ENCODE measurements at places on chromosomes 3 and 15.
A peak's percentile ranks its signal among the peaks of the same experiment; 100 is the strongest.

DNA sequence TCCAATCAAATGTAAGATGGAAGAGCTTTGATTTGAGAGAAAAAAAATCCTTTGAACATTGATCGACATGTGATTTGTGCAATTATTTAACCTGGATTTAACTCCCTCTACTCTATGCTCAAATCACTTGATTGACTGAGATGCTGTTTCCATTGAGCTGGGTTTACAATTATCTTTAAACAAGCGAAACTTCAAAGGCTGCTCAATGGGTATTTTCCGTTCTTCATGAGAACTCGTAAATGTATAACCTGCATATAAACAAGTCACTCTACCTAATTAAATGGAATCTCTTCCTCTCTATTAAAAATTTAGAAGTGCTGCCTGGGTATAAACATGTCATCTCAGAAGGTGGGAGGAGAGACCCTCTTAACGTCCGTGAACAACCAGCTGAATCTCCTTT is 71.9 kb downstream of the ANXA2 start:
- DNase-seq: no peak

GRCh38 chr3:19885468-19885867 is 48.5 kb downstream of the EFHB start:
- peak; percentile 83 for DNase-seq

DNA sequence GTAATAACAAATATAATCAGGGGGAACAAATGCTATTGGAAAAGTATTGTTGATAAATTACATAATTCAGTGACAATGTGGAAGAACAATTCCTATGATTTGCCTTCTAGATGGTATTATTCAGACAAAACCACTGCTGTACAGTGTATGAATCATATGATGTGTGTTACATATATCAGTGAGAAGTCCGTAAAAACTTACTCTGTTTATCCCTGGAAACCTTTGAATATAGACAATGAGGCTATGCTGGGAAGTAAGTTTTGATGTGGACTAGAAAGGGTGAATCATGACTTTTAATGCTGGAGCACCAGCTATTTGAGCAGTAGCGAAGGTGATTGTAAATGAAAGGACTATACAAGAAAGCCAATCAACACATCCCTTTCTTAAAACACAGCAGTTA is 17.9 kb downstream of the C3orf38 start:
- DNase-seq: no peak

- no peak for DNase-seq
These were observed 53.1 kb upstream of the ADAMTS17 start for GRCh38 chr15:100394736-100395440.

DNA sequence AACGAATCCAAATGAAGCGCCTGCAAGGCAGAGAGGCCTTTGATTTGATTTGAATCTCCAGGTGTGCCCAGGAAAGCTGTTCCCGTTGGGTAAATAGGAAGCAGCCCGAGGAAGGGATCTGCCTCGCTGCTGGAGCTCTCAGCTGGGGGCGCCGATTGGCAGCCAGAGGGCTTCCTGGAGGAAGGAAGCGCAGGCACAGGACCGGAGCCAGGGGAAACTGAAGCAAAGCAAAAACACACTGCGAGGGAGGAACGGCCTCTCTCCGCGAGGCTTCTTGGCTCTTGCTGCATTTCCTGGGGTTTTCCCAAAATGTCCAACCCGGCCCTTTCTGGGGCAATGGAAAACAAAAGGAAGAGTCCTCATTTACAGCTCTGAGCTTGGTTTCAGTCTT is 80.3 kb downstream of the TMEM266 start:
- peak; percentile 21 for DNase-seq

DNA sequence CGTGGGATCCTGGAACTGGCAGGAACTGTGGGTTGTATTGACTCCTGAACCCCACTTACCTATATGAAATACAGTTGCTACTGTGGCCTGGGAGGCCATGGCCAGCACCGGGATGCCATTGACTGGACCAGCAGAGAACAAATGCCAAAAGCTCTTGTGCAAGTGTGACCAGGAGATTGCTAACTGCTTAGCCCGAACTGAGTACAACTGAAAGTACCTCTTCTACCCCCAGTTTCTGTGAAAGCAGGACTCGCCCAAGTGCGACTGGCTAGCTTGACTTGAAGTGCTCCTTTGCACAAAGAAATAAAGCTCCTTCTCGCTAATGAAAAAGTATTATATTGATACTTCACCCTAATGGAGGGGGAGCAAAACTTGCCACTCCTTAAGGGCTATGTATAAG is 101.3 kb upstream of the ATP11B start:
- DNase-seq: no peak

GRCh38 chr15:31306426-31307269 is 20.0 kb upstream of the KLF13 start:
- peak; percentile 98 for DNase-seq

- DNase-seq: no peak
These were observed 250.3 kb downstream of the ULK4 start for GRCh38 chr3:41711651-41712050.

DNA sequence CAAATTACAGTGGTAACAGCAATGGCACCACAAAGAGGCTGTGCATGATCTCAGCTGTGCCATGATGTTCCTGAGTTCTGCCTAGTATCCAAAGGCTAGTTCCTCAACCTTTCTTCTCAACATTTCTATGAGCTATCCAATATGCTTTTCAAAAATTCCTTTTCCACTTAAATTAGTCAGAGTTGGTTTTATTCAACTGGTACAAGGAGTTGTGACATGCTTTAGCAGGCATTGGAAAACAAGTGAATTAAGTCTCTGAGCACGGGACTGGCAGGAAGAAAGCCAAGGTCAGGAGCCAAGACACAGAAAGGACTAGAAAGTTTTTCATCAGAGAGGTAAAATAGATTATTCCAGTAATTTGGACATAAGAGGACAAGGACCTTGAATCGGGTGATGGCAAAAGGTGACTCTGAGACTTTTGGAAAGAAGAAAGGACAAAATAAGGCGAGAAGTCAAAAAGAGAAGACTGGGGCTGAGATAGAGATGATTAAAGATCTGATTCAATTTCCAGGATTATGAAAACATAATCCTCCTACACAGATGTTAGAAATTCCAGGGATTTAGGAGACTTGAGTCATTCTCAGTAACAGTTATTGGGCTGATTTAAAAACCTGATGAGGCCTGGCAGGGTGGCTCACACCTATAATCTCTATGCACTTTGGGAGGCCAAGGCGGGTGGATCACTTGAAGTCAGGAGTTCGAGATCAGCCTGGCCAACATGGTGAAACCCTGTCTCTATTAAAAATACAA is 36.1 kb downstream of the PBRM1 start:
- no peak for DNase-seq

GRCh38 chr15:64732156-64732860 is 43.1 kb downstream of the RBPMS2 start:
- no peak for DNase-seq

- no peak for DNase-seq
These were observed 67.5 kb upstream of the AKAP13 start for GRCh38 chr15:85312929-85313331.

GRCh38 chr3:100419406-100419805 is 18.1 kb downstream of the LNP1 start:
- DNase-seq: no peak

- DNase-seq: no peak
These were observed 14.2 kb downstream of the KIF7 start for GRCh38 chr15:89641053-89641452.

- DNase-seq: peak; percentile 93
These were observed at the start of gene SH3GL3 for GRCh38 chr15:83446904-83447709. SH3GL3 (plus strand) TSS chr15:83447341; CDS start chr15:83447534, 193 bp downstream.

DNA sequence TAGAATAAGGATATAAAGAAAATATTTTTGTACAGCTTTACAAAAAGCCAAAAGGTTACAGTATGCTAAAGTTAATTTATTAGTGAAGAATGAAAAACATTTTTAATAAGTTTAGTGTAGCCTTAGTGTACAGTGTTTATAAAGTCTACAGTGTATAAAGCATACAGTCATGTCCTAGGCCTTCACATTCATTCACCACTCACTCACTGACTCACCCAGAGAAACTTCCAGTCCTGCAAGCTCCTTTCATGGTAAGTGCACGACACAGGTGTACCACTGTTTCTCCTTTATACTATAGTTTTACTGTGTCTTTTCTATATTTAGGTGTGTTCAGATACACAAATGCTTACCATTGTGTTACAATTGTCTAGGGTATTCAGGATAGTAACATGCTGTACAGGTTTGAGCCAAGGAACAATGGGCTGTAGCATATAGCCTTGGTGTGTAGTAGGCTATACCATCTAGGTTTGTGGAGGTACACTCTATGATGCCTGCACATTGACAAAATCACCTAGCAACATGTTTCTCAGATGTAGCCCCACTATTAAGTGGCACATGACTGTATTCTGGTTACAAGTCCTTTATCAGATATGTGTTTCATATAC is 197.1 kb upstream of the KBTBD8 start:
- no peak for DNase-seq

DNA sequence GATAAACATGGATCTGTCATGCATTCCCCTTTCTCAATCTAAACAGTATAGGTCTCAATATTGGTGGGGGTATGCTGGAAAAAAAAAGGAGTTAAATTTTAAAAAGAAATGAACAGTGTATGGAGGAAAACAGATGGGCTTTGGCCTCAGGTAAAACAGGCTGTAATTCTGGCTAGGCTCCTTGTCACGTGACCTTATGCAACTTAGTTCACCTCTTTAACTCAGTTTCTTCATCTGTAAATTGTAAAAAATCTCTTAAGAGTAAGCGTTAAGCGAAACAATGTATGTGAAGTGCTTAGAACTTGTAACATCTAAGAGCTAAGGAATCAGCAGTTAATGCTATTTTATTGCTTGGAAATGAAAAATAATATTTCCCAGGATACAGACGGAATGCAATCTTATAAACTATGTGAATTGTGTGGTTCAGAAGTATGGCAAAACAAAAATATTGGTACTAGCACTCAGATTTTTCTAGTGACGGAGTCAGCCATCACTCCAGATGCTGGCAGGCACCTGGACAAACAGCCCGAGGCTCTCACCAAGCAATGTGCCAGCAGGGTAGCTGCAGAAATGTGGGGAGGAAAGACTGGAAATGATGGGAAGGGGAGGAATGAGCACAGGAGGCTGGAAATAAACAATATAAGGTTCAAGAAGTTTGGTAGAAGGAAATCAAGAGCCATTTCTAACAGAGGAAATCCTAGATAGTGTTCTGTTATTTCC is 172.8 kb downstream of the USP13 start:
- no peak for DNase-seq

DNA sequence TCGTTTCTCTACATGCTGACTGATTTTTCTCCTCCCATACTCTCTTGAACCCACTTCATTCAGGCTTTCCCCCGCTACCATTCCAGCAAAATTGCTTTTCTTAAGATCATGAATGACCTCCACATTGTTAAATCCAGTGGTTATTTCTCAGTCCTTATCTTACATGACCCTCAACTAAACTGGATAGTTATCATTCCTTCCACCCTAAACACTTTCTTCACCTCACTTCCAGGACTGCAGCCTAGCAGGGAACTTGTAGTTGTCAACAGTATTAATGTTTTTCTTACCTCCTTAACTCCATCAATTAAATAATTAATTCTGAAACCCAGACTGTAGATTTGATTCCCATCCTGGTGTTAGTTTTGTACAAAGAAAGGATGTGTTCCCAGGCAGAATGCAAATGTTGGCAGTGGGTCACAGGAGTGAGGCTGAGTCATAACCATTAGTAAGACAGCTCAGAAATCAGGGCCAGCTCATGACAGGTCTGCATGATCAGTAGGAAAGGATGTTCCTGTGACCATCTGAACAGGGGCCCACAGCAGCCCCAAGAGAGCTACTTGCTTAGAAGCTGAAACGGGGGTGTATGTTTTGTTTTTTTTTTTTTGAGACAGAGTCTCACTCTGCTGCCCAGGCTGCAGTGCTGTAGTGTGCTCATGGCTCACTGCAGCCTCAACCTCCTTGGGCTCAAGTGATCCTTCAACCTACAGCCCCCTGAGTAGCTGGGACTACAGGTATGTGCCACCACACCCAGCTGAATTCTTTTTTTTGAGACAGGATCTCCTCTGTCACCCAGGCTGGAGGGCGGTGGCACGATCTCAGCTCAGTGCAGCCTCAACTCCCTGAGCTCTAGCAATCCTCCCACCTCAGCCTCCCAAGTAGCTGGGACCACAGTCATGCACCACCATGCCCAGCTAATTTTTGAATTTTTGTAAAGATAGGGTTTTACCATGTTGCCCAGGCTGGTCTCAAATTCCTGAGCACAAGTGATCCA is 9.1 kb downstream of the BCL2L10 start:
- DNase-seq: no peak

- DNase-seq: no peak
These were observed 35.9 kb downstream of the PRKCI start for GRCh38 chr3:170258105-170258487.

GRCh38 chr3:62679988-62680387 is 195.2 kb downstream of the CADPS start:
- no peak for DNase-seq

DNA sequence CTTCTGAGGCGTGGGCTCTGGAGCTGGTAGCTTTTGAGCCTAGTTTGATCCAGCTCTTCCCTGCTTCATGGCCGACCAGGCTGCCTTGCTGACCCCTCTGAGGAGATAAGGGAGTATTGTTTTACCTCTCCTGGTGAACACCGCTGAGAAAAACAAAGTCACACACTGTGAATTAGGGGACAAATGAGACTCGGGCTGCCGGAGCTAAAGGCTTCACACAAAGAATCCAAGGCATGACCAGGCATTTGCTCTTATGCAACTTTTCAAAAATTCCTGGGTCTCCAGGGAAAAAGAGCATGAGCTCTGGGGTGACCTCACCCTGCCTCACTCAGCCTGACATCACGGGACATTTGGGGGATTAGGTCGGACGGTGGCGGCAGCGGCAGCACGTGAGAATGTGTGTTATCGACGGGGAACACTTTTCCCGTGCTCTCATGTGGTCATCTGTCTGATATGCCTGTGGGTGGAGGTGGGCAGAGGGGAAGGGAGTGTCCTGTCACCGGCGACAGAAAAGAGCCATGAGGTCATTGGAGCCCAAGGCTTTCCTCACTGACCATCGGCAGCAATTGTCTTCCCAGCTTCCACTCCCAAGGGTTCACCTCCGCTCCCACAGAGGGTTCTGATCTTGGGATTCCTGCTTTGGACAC is 61.0 kb downstream of the TMEM44 start:
- peak; percentile 40 for DNase-seq

DNA sequence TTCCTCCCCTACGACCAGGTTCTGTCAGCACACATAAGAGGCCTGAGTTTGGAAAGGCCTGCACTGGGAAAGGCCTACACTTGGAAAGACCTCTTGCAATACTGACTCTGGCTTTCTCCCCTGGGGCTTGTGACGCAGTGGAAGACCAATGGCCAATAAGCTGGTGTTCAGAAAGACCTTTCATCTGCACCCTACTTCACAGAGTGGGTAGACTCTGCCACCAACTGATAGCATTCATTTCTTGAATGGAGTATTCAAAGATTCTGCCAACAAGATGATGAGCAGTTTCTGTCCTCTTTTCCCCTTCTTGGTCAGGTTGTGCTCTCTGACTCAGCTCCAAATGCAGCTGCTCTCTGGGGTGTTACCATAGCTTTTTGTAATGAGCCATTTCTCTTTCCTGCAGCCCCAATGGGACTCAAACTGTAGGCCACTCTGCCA is 48.8 kb downstream of the TIPARP start:
- no peak for DNase-seq

- DNase-seq: no peak
These were observed 16.1 kb upstream of the TFG start for GRCh38 chr3:100693225-100693624.

GRCh38 chr3:1214933-1215332 is 122.1 kb downstream of the CNTN6 start:
- DNase-seq: no peak

- no peak for DNase-seq
These were observed 36.5 kb downstream of the QTRT2 start for GRCh38 chr3:114093016-114093380.

- no peak for DNase-seq
These were observed 87.9 kb downstream of the KLF15 start for GRCh38 chr3:126269354-126269753.

- no peak for DNase-seq
These were observed 3.6 kb downstream of the SAMMSON start for GRCh38 chr3:70003119-70003518.

Measured in neural progenitor cell (in vitro differentiated cells).